ENCODE measurements at places on chromosomes 12 and 14.

- DNase-seq = peak; percentile 58
Observed at GRCh38 chr12:3275171-3276041, 198.2 kb downstream of the TSPAN9 start.

GRCh38 chr14:95829321-95829720 is 47.3 kb upstream of the TUNAR start:
- DNase-seq = no peak

DNA sequence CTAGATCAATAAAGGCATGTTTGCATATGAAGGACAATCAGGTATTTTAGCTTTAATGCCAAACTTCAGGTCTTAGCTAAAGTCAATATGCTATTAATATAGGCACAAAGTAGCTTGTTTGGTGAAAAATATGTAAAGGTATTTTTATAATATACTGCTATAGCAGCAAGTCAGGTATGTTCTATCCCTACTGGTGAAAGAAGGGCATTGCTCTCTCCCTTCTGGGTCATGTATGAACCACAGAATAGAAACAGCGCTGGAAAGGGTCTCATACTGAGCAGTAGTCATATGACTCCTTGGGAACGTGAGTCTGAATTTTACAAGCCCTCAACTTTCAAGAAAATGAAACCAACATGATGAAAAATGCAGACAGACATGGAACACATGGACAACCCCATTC is 314.6 kb downstream of the GRIN2B start:
- DNase-seq = no peak

- DNase-seq = no peak
Observed at GRCh38 chr14:68705741-68706283, 87.1 kb downstream of the ZFP36L1 start.

- DNase-seq = no peak
Observed at GRCh38 chr12:18443768-18444437, 182.6 kb downstream of the PIK3C2G start.
